ENCODE measurements at places on chromosomes 4 and X. TPM values are rescaled to one million over a fixed set of nuclear protein-coding genes. Genes with fewer than 3 reads are reported as not detected.

DNA sequence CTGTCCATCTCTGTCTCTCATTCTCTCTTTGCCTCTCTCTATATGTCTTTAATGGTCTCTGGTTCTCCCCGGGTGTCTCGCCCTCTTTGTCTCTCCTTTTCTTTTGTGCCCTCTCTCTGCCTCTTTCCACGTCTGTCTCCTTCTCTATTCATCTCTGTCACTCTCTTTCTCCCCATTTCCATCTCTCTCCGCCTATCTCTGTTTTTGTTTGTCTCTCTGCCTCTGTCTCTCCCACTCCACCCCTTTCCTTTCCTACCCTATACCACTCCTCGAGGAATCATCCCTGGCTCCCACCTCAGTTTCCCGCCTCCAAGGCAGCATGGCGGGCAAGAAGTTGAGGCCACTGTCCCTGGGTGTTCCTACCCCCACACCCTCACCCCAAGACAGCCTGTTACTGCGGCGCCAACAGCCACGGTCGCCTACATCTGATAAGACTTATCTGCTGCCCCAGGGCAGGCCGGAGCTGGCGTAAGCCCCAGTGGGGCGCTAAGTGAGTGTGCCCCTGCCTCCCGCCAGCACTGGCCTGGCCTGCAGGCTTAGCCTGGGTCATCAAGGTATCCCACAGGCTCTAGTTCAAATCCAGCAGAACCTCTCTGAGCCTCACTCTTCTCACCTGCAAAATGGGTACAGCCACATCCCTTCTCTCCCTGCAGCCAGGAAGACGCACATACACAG is 713 bp upstream of the GATA1 start:
- H3K36me3 ChIP-seq = no peaks in the 10 kb centered on the region
- H3K4me3 ChIP-seq = no peak overlapping the region
- H3K4me1 ChIP-seq = no peaks in the 10 kb centered on the region
- no peaks in the 10 kb centered on the region for H3K27me3 ChIP-seq

The CT45A2 gene
- total RNA-seq = not detected

DNA sequence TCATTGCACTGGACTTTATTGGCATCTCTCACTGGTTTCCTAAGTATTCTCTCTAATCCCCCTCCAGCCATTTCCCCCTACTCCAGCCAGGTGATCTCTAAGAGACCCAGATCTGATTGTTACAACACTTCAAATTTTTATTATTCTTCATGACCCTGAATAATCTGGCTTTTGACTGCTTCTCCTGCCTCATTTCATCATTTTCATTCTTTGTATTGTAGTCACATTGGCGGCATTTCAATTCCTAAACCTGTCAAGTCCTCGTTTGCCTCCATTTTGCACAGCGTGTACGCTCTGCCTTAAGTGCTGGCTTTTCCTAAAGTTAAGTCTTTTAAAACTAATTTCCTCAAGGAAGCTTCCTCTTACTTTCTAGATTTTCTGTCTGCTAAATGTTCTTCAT is 31.6 kb downstream of the UBE2K start:
- H3K4me1 ChIP-seq = no peaks in the 10 kb centered on the region
- no peak overlapping the region for H3K4me3 ChIP-seq
- DNase-seq = no peak
- H3K27ac ChIP-seq = no peak overlapping the region
- H3K27me3 ChIP-seq = no peaks in the 10 kb centered on the region

The MAMLD1 gene
- 3.6 TPM for total RNA-seq

DNA sequence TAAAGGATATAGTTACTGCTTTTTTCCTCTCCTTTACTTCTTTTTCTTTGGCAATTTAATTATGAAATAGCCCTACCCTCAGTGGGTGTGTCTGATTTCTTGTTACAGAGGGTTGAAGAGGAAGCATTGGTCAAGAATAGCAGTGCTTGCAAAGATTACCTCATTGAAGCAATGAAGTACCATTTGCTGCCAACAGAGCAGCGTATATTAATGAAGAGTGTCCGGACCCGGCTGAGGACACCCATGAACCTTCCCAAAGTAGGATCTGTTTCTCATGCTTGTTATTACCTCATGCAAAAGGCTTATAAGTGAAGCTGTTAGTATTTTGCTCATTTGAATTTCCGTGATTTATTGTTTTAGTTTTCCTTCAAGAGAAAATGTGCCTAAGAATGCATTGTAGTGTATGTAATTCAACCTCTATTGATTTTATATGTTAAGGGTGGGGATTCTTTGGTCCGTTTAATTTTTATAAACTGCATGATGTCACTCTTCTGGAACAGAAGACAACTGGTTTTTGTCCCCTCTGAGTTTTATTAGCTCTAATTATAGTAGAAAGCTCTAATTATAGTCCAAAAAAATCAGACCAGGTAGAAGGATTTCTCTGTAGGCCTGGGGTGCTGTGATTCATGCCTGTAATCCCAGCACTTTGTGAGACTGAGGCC is 27.9 kb upstream of the MSMO1 start:
- DNase-seq = no peak
- H3K27ac ChIP-seq = no peak overlapping the region
- H3K27me3 ChIP-seq = no peaks in the 10 kb centered on the region
- H3K36me3 ChIP-seq = peaks cover 9% of the 10 kb centered on the region

DNA sequence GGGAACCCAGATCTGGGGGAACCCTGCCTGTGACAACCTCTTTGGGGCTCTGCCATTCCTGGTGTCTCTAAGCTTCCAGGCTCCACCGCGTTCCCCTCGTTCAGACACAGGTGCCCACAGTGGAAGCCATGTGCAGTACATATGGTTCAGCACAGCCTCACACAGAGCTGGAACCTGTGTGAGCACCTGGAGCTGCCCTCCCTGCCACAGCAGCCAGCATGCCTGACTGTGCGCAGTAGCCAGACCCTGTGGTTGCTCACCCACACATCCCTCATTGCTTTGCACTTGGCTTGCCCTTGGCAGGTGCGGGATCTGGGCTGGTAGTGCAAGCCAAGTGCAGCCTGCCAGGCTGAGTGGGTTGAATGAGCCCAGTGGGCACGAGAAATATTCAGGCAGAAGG is 814.2 kb downstream of the PDHA2 start:
- no peaks in the 10 kb centered on the region for H3K4me1 ChIP-seq
- H3K4me3 ChIP-seq = no peak overlapping the region
- H3K27ac ChIP-seq = no peak overlapping the region

DNA sequence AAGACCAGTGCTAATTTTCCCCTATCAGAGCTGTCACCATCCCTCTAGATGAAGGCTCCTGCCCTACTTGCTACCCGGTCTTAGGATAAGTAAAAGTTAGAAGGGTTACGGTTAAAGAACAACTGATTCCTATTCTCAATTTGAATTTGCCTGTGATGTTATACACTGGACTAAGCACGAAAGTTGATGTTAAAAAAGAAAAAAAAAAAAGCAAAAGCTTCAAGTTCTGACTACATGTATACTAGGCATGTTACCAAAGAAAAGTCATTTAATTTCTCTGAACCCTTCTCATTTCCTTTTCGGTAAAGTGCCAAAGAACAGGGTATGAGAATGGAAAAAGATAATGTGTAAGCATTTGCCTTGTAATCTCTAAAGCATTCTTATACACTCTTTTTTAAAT is 1.4 kb upstream of the PPID start:
- H3K4me1 ChIP-seq = peaks cover 21% of the 10 kb centered on the region
- H3K4me3 ChIP-seq = no peak overlapping the region
- no peak for DNase-seq
- H3K36me3 ChIP-seq = peaks cover 6% of the 10 kb centered on the region
- H3K27ac ChIP-seq = no peak overlapping the region
- H3K27me3 ChIP-seq = peaks cover 7% of the 10 kb centered on the region

GRCh38 chr4:68378226-68378625 is 28.3 kb upstream of the YTHDC1 start:
- DNase-seq = no peak
- H3K4me1 ChIP-seq = no peaks in the 10 kb centered on the region
- H3K27me3 ChIP-seq = no peaks in the 10 kb centered on the region
- H3K36me3 ChIP-seq = no peaks in the 10 kb centered on the region

DNA sequence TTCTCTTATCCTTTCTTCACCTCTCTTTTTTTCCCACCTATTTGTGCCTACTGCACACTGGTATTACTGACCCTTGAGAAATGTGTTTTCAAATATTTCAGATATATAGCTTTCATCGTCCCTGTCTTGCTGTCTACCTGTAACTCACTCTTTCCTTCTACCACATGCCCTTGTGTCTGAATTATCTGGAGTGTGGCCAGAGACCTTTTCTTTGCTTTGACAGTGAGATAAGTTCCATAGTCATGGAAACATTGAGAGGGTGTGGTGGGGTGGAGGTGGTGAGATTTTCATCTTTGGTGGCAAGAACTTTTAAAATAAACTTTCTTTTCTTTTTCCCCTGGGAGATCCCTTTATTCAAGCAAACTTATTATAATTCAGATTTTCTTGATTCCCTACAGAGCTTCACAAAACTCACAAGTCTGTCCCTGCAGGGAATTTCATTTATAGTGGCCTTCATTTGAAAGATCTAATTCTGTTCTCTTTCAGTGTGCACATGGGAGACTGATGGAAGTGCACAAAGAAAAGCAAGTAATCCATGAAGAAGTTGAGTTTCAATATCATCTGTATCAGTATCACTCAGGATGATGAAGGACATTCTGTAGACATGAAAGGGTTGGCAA is 95.7 kb downstream of the SH2D1A start:
- H3K36me3 ChIP-seq = no peaks in the 10 kb centered on the region
- no peak overlapping the region for H3K27ac ChIP-seq
- no peak overlapping the region for H3K4me3 ChIP-seq
- no peak for DNase-seq
- H3K4me1 ChIP-seq = no peaks in the 10 kb centered on the region

The STARD8 gene
- 5.4 TPM for total RNA-seq

The HPSE gene
- total RNA-seq = 12.6 TPM

The FHIP1A gene
- total RNA-seq = 14.8 TPM

- no peak overlapping the region for H3K27ac ChIP-seq
- DNase-seq = peak; percentile 61
- no peaks in the 10 kb centered on the region for H3K27me3 ChIP-seq
- no peaks in the 10 kb centered on the region for H3K4me1 ChIP-seq
These were observed 195.5 kb upstream of the VEGFC start for GRCh38 chr4:176988226-176988625.

The RAP1GDS1 gene
- 40.8 TPM for total RNA-seq

The CHIC2 gene
- 10.8 TPM for total RNA-seq

The EREG gene
- 498 TPM for total RNA-seq

- no peaks in the 10 kb centered on the region for H3K36me3 ChIP-seq
- DNase-seq = no peak
- H3K4me3 ChIP-seq = no peak overlapping the region
- H3K27me3 ChIP-seq = no peaks in the 10 kb centered on the region
- H3K27ac ChIP-seq = no peak overlapping the region
- no peaks in the 10 kb centered on the region for H3K4me1 ChIP-seq
These were observed 8.0 kb downstream of the SLC7A3 start for GRCh38 chrX:70922774-70923473.

The AKAP14 gene
- total RNA-seq = not detected

The BMX gene
- not detected for total RNA-seq

DNA sequence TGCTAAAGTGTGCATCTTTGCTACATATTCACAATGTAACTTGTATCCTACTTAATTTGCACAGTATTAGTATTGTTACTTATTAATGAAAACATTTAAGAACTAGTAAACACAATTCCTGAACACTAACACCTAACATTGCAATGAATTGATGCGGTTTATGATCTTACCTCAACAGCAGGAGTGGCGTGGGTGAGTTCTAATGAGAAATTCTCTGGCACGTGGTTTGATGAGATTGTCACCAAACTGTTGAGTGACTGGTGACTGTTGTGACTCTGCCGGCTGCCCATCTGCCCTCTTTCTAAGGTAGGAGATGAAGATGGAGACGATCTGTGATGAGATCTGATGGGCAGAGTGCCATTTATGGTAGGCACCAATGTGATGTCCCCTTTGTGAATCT is 2.9 kb downstream of the PCDH18 start:
- no peaks in the 10 kb centered on the region for H3K27me3 ChIP-seq
- H3K4me1 ChIP-seq = no peaks in the 10 kb centered on the region
- no peak overlapping the region for H3K4me3 ChIP-seq
- no peaks in the 10 kb centered on the region for H3K36me3 ChIP-seq

The KLB gene
- total RNA-seq = not detected

- H3K27ac ChIP-seq = no peak overlapping the region
- H3K4me3 ChIP-seq = no peak overlapping the region
- H3K36me3 ChIP-seq = no peaks in the 10 kb centered on the region
- H3K27me3 ChIP-seq = no peaks in the 10 kb centered on the region
- no peak for DNase-seq
These were observed 1844.6 kb upstream of the TENM3 start for GRCh38 chr4:180398564-180398963.

DNA sequence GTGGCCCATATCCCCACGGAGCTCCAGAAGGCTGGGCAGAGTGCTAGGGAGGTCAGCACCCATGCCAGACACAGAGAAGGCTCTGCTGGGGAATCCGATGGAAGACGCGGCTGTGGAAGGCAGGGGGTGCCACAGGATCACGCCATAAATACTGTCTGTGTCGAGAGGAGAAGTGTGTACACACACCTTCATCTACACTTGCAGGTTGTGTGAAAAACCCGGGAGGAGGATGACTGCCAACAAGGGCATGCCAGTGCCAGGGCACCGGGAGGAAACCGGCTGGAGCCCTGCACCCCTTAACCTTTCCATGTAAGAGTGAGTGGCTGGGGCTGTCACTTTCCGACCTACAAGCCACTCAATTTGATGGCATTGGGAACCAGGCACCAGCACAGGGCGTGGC is 31.2 kb downstream of the LETM1 start:
- H3K4me1 ChIP-seq = no peaks in the 10 kb centered on the region
- no peak overlapping the region for H3K27ac ChIP-seq
- H3K36me3 ChIP-seq = peaks cover 22% of the 10 kb centered on the region
- DNase-seq = no peak
- no peaks in the 10 kb centered on the region for H3K27me3 ChIP-seq

The ALPK1 gene
- total RNA-seq = 21.3 TPM

DNA sequence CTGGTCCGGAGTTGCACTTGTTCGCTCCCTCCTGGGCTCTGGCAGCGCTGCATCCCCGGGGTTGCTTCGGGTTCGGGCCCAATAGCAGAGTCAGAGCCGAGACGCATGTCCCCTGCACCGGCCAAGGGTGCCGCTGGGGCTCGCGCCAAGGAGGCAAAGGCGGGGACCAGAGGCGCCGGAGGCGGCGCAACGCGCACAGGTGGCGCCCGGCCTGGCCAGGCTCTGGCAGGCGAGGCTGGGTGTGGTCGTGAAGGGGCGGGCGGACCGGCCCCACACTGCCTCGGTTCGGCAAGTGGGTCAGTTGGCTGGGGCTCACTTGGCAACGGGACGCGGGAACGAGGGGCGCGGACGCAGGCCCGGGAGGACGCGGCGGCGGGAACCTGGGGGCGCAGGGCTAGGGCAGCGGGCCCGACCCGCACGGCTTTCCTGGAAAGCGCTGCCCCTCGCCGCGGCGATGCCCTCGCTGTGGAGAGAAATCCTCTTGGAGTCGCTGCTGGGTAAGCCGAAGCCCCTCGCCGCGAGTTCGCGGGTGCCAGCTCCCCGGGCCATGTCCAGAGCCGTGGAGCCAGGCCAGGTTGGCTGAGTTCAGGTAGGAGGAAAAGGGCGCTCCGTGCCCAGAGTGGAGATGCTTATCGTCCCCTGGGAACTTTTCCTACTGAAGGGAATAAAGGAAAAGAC is at the start of gene CWH43:
Gene CWH43 (plus strand): TSS at position 300 of the 678 bp plus-strand sequence. CDS start 155 bp downstream, at position 455.
- no peaks in the 10 kb centered on the region for H3K4me1 ChIP-seq
- no peak for DNase-seq
- no peaks in the 10 kb centered on the region for H3K27me3 ChIP-seq
- H3K27ac ChIP-seq = no peak within 1 kb of the TSS
- no peak within 1 kb of the TSS for H3K4me3 ChIP-seq

GRCh38 chrX:153884590-153884989 is 1.4 kb downstream of the L1CAM start:
- H3K27me3 ChIP-seq = no peaks in the 10 kb centered on the region
- H3K4me3 ChIP-seq = peak overlapping the region; percentile 52
- peaks cover 9% of the 10 kb centered on the region for H3K4me1 ChIP-seq
- no peak overlapping the region for H3K27ac ChIP-seq

The CENPE gene
- 31.3 TPM for total RNA-seq
